Amniotic epithelial cell (primary cell): ENCODE measurements at places on chromosomes 16 and 17.
A peak's percentile ranks its signal among the peaks of the same experiment; 100 is the strongest.

GRCh38 chr16:89308391-89309333 is 91.2 kb downstream of the ZNF778 start:
- DNase-seq, result no peak

DNA sequence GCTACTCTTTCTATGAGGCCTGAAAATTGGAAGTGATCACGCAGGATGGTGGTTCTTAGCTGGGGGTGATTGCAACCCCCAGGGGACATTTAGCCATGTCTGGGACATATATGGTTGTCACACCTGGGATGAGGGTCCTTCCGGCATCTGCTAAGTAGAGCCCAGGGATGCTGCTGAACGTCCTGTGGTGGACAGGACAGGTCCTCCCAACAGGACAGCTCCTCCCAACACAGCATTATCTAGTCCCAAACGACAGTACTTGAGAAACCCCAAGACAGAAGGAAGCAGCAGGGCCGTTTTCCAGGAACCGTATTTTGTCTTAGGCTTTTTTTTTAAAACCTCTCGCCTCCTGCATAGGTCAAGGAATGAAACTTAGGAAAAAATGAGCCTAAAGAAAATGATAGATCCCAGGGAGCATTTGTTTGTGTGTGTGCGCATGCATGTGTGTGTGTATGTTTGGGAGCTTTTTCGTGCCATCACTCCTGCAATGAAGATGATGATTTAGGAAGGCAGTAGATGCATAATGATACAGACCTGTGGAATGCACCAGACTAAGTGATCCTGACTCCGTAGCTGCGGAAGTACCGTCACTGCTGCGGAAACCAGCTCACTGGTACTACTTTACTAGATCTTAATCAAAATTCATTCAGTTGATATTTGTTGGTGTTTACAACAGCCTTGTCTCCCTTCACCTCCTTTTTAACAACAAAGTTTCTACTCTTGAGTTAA is 118.2 kb downstream of the SNX29 start:
- DNase-seq, result peak; percentile 26

- DNase-seq, result no peak
Measured at GRCh38 chr16:46731691-46732555, 16.2 kb downstream of the MYLK3 start.

GRCh38 chr17:75326226-75326848 is 37.1 kb upstream of the SLC25A19 start:
- DNase-seq, result peak; percentile 36

GRCh38 chr16:89311636-89312035 is 94.1 kb downstream of the ZNF778 start:
- DNase-seq, result no peak

DNA sequence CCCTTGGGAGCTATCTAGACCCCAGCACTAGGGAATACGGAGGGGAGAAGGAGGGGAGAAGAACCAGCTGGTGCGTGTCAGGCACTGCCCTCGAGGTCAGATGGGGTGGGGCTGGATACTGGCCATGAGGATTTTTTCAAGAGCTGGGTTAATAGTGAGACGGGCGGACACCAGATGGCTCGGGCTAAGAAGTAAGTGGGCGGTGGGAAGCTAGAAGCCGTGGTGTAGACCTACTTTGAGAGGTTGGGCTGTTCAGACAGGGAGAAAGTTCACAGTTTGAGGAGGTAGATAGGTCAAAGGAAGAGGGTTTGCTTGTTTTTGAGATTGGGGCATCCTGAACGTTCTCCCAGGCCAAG is 303.8 kb downstream of the SEC14L1 start:
- no peak for DNase-seq

- no peak for DNase-seq
Measured at GRCh38 chr16:19115148-19116021, 1.6 kb downstream of the ITPRIPL2 start.

DNA sequence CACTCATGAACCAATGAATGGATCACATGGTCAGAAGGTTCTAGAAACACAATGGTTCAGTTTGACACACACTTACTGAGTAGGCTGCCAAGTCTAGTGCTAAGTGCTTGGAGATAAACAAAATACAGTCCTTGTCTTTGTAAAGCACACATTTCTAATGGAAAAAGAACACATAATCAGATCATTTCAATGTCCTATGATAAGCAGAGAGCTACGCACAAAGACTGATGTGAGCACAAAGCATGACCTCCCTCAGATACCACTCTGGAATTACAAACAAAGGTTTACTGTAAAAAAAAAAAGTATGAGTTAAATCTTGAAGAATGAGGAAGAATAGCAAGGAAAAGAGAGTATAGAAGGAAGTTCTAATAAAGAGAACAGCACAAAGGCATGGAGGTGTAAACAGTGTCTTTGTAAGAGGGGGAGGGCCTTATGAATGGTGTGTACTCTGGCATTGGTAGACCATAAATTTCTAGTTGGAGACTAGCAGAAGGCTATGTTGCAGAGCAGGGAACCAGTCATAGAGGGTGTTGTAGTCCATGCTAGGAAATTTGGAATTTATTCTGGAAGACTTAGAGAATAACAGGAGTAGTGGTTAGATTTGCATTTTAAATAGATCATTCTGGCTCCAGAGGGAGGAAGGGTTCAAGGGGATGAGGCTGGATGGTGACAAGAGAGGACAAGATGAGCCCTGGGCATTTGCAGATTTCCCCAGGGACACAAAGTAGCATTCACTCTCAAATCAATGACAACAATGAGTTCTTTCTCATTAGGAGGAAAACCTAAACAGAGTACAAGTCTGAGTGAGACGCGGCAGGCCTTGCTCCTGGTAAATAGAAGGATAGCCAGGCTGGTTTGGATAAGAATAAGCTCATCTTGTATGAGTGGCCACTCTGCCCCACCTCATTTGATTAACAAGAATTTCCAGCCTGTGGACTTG is 468.0 kb downstream of the TOX3 start:
- DNase-seq, result no peak

GRCh38 chr17:27985736-27986399 is 56.6 kb upstream of the NLK start:
- DNase-seq, result no peak

DNA sequence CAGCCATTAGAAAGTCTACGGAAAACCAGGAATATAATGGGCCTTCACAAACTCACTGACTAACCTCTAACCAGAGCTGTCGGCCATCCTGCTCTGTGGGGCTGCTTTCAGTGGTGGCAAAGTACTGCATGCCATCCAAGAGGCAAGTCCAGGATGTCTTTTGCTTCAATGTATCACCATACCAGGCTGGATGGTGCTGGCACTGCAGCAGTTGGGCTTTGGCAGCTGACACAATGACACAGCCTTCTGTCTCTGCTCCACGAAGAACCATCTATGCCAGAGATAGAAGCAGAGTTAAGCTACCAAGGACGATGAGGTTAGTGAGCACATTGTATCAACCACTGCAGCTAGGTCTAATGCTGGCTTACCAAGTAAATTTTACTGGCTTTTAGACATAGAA is 9.7 kb upstream of the RSKR start:
- DNase-seq, result no peak

GRCh38 chr16:67647111-67647651 is 2.2 kb downstream of the CARMIL2 start:
- DNase-seq, result no peak

DNA sequence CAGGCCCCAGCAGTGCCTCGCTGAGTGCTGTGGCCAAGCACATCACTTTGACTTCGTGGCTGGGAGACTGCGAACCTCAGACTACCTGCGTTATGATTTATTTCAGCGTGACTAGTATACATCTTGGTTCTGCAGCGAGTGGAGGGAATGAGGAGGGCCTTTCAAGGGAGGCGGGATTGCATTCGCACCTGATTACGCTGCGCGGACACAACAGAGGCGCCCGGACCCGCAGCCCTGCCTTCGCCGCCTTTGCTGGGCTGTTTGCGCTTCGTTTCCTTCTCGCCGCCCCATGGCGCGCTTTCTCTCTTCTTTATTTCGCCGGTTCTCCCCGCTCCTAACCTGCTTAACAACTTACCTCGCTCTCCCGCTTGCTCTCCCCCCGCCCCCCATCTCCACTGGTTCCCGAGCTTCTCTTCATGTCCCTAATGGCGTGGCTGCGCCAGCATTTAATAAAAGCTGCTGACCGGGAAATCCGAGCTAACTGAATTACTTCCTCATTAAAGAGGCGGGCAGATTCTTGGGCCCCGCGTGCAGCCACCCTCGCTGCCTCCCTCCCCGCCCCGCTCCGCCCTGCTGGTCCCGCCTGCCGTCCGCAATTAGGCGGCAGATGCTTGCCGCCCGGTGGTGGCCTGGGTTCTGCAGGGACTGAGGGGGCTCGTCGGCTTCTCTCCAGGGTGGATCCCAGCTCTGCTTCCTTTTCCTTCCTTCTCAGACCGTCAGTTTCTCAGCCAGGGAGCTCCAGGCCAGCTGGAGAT is 257.6 kb upstream of the SDK2 start:
- no peak for DNase-seq

GRCh38 chr16:28208824-28209223 is 2.9 kb downstream of the XPO6 start:
- DNase-seq, result no peak

- DNase-seq, result no peak
Measured at GRCh38 chr16:66751992-66752322, 548 bp upstream of the DYNC1LI2 start.

DNA sequence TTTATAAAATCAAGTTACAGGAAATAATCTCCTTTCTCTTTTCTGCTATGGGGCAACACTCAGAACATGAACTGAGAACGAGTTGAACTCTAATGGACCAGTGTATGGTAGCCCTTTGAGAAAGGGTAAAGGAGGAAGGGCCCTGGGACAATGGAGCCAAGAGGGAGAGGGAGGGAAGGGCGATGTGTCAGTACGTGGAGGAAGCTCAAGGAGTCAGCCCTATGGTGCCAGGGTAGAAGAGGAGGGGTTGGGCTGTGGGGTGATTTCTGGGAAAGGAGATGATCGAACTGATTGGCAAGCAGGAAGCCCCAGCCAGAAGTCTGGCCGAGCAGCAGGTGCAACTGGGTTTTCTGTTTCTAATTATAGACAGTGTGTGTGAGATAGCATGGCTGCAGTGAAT is 4.3 kb upstream of the WIPI1 start:
- no peak for DNase-seq

GRCh38 chr16:66525396-66526180 is 24.3 kb downstream of the TK2 start:
- DNase-seq, result peak; percentile 81

DNA sequence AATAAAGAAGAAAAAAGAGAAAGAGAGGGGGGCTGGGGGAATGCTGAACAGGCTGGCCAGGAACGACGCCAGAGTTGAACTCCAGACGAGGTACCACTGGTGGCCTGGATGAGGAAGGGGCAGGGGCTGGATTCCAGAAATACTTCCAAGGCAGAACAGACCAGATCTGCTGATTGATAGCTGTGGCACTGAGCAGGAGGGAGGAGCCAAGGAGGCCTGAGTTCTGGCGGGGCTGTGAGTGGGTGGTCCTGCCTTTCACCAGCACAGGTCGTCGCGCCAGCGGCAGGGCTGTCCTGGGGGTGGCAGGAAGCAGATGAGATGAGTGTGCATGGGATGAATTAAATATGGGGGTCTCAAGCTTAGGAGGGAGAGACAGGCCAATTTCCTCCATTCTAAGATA is 5.5 kb downstream of the CCDC42 start:
- DNase-seq, result peak; percentile 13

GRCh38 chr16:27232061-27232900 is 29.0 kb downstream of the KDM8 start:
- DNase-seq, result peak; percentile 20

- no peak for DNase-seq
Measured at GRCh38 chr17:9750524-9750923, 40.9 kb downstream of the DHRS7C start.

GRCh38 chr16:35011-35677 is 18.3 kb downstream of the POLR3K start:
- no peak for DNase-seq

DNA sequence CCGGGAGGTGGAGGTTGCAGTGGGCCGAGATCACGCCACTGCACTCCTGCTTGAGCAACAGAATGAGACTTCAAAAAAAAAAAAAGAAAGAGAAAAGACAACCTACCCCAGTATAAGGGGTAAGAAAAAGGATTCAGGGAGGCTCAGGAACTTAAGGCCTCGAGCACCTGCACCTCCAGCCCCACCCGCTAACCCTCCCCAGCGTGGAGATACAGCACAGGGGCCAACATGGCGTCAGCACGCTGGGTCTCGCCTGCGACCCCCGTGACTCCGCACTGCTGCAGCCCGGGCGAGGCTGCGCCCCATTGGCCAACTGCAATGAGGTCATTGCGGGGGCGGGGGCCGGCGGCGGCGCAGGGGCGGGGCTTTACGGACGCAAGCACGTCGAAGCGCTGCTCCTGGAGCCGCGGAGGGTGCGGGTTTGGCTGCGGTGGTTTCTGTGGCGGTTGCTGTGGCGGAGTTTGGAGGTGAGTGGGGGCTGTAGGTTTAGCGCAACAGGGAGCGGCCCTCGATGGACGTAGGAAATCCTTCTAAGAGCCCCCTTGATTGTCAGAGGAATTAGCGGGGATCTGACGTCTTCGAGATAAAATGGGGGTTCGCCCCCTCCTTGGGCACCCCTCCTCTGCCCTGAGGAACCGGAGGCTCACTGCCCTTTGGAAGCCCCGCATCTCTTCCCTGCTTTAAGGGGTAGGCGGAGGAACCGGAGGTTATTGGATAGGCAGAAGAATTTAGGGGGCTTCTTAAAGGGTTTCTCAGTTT is at the start of gene ATP6V0A1:
ATP6V0A1 (plus strand) TSS at position 382 of the 759 bp plus-strand sequence. CDS start 2,017 bp downstream, outside the sequence.
- DNase-seq, result peak; percentile 77

DNA sequence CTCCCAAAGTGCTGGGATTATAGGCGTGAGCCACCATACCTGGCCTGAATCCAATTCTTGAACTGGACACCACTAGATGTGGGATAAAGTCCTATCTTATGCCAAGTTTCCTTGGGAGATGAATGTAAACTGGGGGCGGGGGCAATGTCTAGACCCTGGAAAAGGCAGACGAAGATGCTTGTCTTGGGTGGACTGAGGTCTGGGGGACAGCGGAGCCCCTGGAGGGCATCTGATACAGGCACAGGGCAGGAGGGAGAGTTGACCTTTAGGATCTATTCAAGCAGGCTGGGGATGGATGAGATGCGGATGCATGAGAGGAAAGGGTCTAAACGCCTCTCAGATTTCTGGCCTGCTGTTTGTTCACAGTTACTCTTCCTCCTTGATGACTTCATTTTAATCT is 11.7 kb downstream of the C1QTNF1 start:
- DNase-seq, result no peak

DNA sequence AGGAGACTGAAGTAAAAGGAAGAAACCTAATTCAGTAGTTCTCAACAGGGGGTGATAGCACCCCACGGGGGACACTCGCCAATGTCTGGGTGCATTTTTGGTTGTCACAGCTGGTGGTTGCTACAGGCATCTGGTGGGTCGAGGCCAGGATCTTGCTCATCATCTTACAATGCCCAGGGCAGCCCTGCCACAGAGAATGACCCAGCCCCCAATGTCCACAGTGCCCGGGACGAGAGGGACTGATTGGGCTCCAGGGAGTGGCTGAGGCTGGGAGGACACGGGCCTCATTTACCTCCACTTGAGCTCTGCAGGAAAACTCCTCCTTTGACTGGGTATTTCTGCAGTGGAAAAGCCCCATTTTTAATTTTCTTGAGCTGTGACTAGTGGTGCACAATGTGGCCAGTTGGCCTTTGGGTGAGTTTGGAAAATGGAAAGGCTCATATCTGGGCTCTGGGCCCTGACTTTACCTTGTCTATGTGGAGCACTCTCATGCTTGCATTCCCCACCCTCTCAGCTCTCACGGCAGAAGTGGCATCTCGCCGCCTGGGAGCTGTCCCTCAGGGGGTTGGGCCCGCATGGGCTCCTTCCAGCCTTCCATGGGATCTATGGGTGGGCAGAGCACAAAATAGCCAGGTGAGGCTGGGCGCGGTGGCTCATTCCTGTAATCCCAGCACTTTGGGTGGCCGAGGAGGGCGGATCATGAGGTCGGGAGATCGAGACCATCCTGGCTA is 37.7 kb upstream of the IRF8 start:
- DNase-seq, result no peak
